ENCODE measurements at places on chromosomes 13 and 19. TPM values are rescaled to one million over a fixed set of nuclear protein-coding genes. Genes with fewer than 3 reads are reported as not detected.

Gene CGB3
- not detected for total RNA-seq

Gene FFAR2
- not detected for total RNA-seq

Gene FCGBP
- total RNA-seq = 5.7 TPM

Gene ZNF382
- not detected for total RNA-seq

Gene LYL1
- total RNA-seq = 2.6 TPM

Gene TMEM38A
- 9.0 TPM for total RNA-seq

Gene NTN5
- total RNA-seq = 3.1 TPM

Gene CYSLTR2
- not detected for total RNA-seq

Gene SIAH3
- total RNA-seq = not detected

Gene ZNF560
- not detected for total RNA-seq

Gene COL5A3
- 0.15 TPM for total RNA-seq

Gene CYP2A6
- total RNA-seq = 0.57 TPM

Gene CDX2
- total RNA-seq = 12.5 TPM

Gene KCNN4
- 72.9 TPM for total RNA-seq

Gene SLC25A41
- 0.93 TPM for total RNA-seq

Gene COL4A1
- total RNA-seq = 0.57 TPM

Gene CCDC8
- total RNA-seq = 0.10 TPM

Gene RASL11A
- total RNA-seq = 5.0 TPM
